Myometrial cell (primary cell): ENCODE measurements at places on chromosomes 11 and 22. TPM values are rescaled to one million over a fixed set of nuclear protein-coding genes. Genes with fewer than 3 reads are reported as not detected.

The OR56A1 gene
- total RNA-seq = not detected in 2 replicates

The LMO1 gene
- total RNA-seq = not detected in 2 replicates

The LYVE1 gene
- total RNA-seq = not detected in 2 replicates

The RAPSN gene
- total RNA-seq = 0.18 TPM in 1 of 2 replicates, not detected in the other

The OR56A3 gene
- not detected in 2 replicates for total RNA-seq

The CCDC15 gene
- 1.7 and 8.0 TPM in 2 replicates for total RNA-seq

The OR5A1 gene
- total RNA-seq = not detected in 2 replicates

The NXF1 gene
- total RNA-seq = 26.2 and 30.5 TPM in 2 replicates

The RFPL3 gene
- total RNA-seq = not detected in 2 replicates

The ATXN10 gene
- total RNA-seq = 114 and 115 TPM in 2 replicates

The RBFOX2 gene
- total RNA-seq = 118 and 124 TPM in 2 replicates

The SLC17A6 gene
- total RNA-seq = not detected in 2 replicates

The LBHD1 gene
- 6.9 and 11.0 TPM in 2 replicates for total RNA-seq

The SCGB1A1 gene
- not detected in 2 replicates for total RNA-seq

The NXPE2 gene
- total RNA-seq = not detected in 2 replicates

The APOBEC3F gene
- 4.3 and 7.6 TPM in 2 replicates for total RNA-seq

The TENM4 gene
- 1.6 and 5.8 TPM in 2 replicates for total RNA-seq

The CSF2RB gene
- total RNA-seq = not detected in 2 replicates

The SLC22A6 gene
- not detected in 2 replicates for total RNA-seq
